Motor neuron (in vitro differentiated cells): ENCODE measurements at places on chromosomes 1 and 21. TPM values are rescaled to one million over a fixed set of nuclear protein-coding genes. Genes with fewer than 3 reads are reported as not detected.
A peak's percentile ranks its signal among the peaks of the same experiment; 100 is the strongest.

DNA sequence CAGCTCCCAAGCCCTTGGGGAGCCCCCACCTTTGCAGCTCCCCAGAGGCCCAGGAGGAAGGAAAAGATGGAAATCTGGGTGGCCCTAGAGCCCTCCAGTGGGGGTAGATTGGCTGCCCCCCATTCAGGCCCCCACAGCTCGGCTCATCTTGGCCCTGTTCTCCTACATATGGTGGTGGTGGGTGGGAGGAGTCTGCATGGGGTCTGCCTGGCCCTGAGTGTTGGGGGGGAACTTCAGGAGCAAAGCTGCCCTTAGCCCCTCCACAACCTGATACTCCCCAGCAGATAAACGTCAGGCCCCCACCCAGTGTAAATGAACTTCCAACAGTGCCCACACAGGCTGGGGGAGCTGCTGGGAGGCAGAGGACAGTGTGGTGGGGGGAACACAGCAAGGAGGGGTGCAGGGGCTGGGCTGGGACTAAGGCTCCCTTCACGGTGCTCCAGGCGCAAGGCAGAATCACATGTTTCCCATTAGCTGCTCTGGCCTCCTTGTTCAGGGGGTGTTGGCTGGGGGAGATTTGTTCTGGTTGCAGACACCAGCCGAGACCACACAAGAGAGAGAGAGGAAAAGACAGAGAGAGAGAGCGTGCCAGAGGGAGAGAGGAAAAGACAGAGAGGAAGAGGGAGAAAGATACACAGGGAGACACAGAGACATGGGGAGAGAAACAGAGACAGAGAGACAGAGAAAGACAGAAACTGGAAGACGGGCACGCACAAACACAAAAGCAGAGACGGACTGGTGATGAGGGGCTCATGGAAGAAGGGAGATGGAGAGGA, 42.6 kb downstream of the AHDC1 start:
- peak; percentile 17 for ATAC-seq

DNA sequence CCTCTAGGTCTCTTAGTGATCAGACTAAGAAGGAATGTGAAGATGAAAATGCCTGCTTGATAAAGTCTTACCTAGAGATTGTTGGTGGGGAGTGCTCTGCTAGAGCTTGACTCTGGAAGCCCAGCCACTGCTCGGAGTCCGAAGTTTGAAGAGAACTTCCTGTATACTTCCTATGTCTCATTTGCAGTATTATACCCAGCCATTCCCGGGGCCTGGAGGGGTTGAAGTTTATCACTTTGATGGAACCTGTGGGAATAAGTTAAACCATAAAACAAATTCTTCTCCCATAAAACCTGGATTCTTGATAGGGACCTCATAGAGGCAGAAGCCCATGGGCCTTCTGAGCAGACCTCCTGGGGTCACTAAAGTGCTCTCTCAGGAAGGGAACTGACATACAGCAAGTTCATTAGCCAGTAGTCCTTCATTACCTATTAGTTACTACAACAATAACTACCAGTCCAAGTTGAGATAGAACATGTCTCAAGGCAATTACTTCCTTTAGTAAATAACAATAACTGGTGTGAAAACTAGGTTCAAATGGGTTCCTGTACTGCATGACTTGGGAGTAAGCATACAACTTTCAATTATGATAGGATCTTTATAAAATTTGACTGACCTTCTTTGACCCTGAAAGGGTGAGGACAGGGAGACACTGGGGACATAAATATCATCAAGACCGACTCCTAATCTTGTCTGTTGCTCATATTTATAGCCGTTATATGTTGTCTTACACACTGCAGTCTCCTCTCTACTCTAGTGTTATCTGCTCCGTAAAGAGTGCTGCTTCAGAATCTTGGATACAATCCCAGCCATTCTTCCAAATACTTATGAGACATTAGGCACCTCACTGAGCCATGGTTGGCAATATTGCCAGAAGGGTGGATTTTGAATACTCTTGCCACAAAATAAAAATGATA, at the start of gene OR6N1:
Gene OR6N1 (minus strand): TSS at position 246 of the 917 bp plus-strand sequence. CDS start 5,513 bp downstream, outside the sequence.
- ATAC-seq, result no peak

GRCh38 chr1:23376890-23377811, 7.5 kb upstream of the ZNF436 start:
- peak; percentile 96 for ATAC-seq

- ATAC-seq, result no peak
These were observed 7.0 kb upstream of the MMEL1 start for GRCh38 chr1:2639607-2640521.

GRCh38 chr21:37270576-37271365, 3.6 kb upstream of the VPS26C start:
- no peak for ATAC-seq

- ATAC-seq, result no peak
These were observed 16.7 kb upstream of the PLEKHA6 start for GRCh38 chr1:204376465-204376864.

OR2AJ1 gene
- not detected in 2 replicates for total RNA-seq
